GM12892 (cell line): ENCODE measurements at places on chromosomes 11 and 22.

DNA sequence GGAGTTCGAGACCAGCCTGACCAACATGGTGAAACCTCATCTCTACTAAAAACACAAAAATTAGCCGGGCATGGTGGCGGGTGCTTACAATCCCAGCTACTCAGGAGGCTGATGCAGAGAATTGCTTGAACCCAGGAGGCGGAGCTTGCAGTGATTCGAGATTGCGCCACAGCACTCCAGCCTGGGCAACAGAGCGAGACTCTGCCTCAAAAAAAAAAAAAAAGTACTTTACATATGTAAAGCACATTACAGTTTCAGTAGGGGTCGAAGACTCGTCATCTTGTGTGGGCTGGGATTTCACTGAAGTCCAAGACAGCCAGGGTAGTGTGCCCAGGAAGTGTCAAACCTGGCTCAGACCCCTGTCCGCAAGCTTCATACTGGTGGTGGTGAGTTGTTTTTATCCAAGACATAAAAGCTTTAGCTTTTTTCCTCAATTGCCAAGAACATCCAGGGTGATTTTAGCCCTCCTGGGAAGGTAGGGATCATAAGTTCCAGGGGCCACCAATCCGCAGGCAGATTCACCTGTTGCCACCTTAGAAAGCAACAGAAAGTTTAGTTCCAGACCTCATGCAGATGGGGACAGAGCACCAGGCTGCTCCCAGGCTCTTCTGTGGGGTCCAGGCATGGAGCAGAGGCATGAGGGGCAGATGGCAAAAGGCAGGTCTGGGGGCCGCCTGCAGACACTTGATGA lies 21.6 kb upstream of the ADORA2A start:
- no peak for DNase-seq

DNA sequence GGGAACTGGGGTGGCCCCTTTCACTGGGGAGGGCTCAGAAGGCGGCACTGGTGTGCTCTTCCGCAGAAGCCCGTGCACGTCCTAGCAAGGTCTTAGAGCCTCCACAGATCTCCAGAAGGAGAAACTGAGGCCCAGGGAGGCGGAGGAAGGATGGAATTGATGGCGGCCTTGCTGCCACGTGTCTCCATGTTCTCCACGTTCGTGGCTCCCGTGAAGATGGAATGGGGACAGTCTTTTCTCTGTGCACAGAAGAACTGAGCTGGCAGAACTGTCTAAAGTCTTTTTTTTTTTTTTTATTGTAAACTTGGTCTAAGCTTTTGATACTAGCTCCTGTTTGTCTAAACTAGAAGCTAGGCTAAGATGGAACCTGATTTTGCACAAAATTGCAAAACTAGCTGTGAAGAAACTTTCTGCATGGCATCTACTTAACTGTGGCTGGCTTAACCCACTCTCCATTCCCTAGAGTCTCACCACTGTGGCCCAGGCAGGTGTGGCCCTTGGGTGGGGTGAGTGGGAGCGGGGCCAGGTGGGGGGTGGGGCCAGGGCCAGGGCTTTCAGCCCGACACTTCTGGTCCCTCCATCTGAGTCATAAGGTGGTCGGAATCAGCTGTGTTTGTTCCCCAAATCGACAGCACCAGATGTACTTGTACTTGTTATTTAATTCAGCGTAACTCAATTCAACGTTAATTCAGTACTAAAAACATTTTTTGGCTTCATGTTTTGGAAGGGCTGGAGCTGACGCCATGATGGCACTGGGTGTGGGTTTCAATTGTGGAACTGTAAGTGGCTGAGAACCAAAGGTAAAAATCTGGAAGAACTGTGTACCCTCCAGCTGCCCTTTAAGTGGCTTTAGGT lies 120.7 kb downstream of the MPPED1 start:
- DNase-seq, result no peak

DNA sequence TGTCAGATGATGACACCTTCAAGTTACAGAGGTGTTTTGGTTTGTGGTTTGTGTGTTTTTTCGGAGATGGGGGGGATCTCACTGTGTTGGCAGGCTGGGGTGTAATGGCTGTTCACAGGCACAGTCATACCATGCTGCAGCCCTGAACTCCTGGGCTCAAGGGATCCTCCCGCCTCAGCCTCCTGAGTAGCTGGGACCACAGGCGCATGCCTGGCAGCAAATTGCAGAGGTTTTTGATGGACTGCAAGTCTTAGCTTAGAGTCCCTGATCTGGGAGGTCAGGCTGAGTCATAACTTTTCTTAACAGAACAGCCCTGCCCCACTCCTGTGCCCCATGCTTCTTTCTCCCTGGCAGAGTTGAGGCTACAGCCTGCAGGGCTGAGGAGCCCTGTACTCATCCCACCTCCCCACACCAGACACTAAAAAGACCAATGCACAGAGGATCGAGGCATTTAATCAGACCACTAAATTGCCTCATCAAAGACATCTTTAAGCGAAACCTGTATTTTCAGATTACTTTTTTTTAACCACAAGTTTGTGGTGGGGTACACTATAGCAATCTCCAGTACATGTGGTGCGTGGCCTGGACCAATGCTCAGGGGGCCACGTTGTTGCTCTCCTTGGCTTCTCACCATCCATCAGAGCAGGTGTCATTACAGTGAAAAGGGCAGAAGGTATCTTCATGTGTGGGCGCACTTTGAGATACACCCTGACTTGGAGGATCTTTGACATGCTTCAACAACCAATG lies 17.1 kb upstream of the ADORA2A start:
- no peak for DNase-seq

GRCh38 chr11:61133956-61134662 lies 27.1 kb downstream of the VPS37C start:
- DNase-seq, result no peak

DNA sequence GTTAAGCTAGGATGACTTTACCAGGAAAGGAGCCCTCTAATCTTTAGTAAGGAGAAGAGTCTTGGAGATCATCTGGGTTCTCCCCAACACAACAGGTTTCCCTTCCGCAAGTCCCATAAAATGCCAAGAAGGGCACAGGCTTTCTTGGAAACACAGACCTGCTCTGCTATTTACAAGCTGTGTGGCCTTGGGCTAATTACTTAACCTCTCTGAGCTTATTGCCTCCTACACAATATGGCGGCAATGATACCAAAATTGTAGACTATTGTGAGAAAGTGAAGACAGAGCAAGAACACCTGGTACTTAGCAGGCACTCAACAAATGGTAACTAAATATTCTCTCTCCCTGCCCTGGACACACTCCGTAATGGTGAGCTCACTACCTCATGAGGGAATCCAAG lies 49.1 kb downstream of the DSCAML1 start:
- no peak for DNase-seq

GRCh38 chr11:117678658-117679406 lies 118.2 kb downstream of the DSCAML1 start:
- DNase-seq, result no peak
